ENCODE measurements at places on chromosomes 1 and 21. TPM values are rescaled to one million over a fixed set of nuclear protein-coding genes. Genes with fewer than 3 reads are reported as not detected.

Gene KCNK2
- 1.3 TPM for total RNA-seq

Gene NBPF4
- total RNA-seq, result not detected

Gene DAB1
- total RNA-seq, result 14.3 TPM

DNA sequence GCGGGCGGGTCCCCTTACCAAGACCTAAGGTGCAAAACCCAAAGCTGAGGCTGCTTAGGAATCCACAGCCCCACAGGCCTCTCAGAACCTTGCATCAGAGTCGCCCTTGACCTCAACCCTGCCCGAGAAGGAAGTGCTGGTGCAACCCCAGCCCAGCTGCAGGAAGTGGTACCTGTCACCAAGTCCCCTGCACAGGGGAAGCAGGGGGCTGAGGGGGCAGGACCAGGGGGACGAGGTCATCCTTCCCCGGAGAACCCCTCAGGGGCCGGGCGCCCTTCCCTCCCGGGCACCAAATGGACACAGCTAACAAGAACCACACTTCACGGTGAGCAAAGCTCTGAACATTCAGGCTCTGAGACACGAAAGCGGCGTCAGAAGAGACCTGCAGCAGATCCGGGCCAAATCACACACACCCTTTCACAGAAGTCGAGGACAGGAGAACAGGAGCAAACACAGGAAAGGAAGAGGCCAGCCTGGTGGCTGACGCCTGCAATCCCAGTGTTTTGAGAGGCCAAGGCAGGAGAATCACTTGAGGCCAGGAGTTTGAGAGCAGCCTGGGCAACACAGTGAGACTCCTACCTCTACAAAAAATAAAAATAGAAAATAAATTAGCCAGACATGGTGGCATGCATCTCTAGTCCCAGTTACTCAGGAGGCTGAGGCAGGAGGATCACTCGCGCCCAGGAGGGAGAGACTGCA, 6.4 kb downstream of the ITGB2 start:
- no peak for DNase-seq

DNA sequence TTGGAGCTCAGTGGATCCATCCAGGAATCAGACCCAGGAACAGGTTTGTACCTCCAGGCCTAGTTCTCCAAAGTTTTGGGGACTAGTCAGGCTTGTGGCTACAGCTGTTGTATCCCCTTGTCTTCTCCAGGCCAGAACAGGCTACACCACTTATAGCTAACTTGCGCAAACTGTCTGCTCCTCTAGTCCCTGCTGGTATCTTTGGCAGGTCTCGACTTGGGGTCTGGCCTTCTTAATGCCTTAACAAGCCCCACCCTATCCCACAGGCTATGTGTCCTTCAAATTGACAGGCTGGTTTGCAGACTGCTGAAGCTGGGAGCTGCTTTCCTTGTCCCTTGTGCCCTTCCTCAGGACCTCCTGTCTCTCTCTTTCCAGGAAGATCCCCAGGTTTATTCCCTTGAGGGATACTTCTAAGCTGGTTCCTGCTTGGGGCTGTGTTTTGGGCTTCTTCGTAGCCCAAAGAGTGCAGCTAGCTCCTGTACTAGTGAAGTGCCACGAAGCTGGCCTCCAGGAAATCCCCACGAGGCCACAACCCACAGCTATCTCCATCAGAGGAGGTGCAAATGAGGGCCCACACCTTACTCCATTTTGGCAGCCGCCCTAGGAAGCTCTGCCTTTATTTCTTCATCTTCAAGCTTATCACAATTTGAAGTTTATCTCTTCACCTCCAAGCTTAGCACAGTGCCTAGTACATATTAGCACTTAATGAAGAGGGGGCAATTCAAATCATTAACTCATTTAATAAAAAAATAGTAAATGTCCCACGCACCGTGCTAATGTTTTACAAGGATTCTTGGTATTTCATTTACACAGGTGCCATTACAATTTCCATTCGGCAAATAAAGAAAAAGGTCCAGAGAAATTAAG, 683 bp upstream of the DMAP1 start:
- no peak for DNase-seq

DNA sequence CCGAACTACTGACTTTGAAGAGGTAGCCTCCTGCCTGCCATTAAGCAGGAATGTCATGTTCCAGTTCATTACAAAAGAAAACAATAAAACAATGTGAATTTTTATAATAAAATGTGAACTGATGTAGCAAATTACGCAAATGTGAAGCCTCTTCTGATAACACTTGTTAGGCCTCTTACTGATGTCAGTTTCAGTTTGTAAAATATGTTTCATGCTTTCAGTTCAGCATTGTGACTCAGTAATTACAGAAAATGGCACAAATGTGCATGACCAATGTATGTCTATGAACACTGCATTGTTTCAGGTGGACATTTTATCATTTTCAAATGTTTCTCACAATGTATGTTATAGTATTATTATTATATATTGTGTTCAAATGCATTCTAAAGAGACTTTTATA, 159.8 kb upstream of the SGIP1 start:
- no peak for DNase-seq

- DNase-seq, result no peak
These were observed 163.2 kb downstream of the LRRC40 start for GRCh38 chr1:70042090-70042731.
